NB4 (cell line): ENCODE measurements at places on chromosomes 13 and 19.
A peak's percentile ranks its signal among the peaks of the same experiment; 100 is the strongest.

DNA sequence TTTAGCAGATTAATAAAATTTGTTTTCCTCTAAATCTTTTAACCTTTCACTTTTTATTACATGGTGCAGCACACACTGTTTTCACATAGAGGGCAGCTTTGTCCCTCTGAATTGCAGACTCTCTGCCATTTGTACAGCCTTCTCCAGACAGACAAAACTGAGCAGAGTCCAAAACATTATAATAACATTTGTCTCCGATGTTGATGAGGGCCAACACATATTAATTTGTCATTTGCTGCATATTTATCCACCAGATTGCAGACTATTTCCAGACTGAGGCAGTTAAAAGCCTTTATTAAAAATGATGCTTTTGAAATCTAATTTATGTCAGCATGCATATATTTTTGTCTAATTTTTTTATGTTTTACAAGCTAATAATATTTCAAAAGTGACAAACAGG is 1251.9 kb upstream of the SLC10A2 start:
- DNase-seq: peak; percentile 16

DNA sequence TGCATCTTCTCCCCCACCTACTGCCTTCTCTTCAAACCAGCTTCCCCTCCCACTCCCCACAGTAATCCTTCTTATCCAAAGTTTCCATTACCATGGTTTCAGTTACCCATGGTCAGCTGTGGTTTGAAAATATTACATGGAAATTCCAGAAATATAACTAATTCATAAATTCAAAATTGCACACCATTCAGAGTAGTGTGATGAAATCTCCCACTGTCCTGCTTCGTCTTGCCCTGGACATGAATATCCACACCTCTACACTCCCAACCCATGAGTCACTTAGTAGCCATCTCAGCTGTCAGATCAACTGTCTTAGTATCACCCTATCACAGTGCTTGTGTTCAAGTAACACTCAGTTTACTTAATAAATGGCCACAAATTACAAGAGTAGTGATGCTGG is 3.8 kb upstream of the KCTD12 start:
- no peak for DNase-seq

- DNase-seq: no peak
These were observed 445.9 kb downstream of the ZNF536 start for GRCh38 chr19:30817965-30818567.

DNA sequence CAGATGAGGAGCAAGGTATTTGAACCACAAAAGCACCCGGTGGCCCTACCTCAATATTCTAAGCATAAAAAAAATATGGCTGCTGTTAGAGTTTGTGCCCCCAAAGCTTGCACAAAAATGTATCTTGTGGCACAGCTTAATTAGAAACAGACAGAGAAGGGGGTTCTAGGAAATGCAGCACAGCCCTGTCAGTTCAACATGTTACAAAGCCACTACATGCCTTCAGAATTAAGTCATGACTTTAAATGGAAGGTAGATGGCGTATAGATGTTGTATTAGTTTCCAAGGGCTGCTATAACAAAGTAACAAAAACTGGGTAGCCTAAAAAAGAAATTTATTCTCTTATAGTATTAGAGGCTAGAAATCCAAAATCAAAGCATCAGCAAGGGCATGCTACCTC is 703.8 kb downstream of the DIAPH3 start:
- DNase-seq: no peak

DNA sequence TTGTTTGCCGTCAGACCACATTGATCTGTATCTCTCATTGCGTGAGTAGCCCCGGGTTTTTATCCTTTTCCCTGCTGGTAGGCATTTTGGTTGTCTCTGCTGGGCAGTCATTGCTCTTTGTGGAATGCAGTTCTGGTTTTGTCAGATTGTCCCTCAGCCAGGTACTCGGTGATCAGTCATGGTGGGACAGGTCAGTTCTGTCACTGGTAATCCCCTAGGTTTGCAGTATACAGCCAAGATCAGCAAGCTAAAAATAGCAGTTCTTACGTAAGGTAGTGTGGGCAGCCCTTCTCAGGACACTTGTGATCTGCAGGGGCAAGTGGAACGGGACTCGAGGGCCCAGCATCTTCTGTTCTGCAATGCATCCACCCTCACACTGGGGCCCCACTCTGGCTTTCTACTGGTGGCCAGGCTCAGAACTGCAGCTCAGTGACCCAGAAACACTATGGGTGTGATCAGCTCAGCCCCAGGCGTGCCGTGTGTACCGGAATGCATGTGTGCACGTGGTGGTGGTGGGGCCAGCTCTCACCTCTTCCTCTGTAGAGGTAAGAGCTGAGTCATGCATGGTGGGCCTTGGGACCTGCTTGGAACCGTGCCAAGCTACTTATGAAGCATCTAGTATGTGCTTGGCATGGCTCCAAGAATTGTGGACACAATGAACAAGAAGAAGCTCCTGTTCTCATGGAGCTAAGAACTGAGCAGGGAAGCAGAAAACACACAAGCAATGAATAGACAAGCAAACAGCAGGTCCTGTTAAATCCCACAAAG is 6.3 kb downstream of the PLEKHF1 start:
- DNase-seq: peak; percentile 27

DNA sequence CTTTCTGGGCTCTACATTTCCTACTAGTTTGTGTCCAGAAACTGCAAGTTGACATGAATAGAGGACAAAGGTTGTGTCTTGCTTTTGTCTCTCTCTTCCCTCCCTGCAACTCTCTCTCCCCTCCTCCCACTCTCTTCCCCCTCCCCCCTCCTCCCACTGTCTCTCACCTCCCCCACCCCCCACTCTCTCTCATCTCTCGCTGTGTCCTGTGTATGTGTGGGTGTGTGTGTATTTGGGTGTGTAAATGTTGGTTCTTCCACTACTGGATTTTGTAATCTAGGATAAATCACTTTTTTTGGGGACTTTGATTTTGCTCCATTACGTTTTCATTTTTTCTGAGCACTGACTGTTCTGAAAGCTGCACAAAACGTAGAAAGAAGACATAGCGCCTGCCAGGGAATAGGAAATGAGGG is 48.4 kb downstream of the AKAP11 start:
- no peak for DNase-seq

GRCh38 chr13:64675255-64675892 is 2554.8 kb downstream of the PCDH9 start:
- no peak for DNase-seq

GRCh38 chr19:53057904-53058580 is 13.5 kb downstream of the ERVV-2 start:
- no peak for DNase-seq

DNA sequence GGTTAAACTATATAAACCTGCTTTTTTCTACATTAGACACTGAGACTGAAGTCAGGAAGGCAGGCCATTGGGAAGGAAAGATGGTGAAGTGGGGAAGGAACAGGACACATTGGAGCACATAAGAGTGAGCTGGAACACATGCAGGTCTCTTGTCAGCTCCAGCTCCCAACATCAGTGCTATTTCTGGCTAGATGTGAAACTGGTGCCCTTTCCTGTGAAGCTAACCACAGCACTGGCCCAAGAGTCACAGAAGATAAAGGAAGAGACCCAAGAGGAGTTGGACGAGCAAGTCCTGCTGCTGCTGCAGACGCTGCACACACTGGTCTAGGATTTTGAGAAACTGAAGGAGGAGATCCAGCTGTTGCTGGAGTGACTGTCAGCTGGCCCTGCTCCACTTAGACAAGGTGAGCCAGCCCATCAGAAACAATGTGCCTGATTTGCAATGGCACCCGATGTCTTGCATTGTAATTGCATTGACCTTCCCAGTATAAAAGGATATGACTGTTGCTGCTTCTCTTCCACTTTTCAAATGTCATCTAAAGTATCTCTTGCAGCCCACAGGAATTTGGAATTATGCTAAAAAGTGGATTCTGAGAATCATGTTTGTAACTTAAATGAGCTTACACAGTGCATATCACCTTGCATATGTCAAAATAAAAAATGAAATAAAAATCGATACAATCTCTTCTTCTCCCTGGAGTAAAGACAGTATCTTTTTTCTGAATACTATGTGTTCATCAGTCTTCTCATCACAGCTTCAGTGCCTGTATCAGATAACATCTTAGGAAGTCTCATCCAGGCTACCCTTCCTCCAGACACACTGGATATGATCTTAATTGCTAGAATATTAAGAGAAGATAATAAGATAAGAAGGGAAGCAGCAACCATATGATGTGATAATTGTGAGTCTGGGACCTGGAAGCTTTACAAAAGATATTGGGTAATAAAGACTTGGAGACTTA is 230.7 kb upstream of the SPRY2 start:
- no peak for DNase-seq

GRCh38 chr13:28597641-28598040 is 61.3 kb upstream of the POMP start:
- no peak for DNase-seq

- DNase-seq: no peak
These were observed 452.4 kb downstream of the KLF12 start for GRCh38 chr13:73681779-73682178.
